ENCODE measurements at places on chromosomes 7 and 10.

GRCh38 chr7:77971726-77972125, 173.2 kb downstream of the PHTF2 start:
- DNase-seq = no peak

- DNase-seq = no peak
These were observed 54.5 kb upstream of the DDC start for GRCh38 chr7:50619684-50620083.

GRCh38 chr7:43808410-43808809, 49.9 kb downstream of the BLVRA start:
- DNase-seq = no peak

DNA sequence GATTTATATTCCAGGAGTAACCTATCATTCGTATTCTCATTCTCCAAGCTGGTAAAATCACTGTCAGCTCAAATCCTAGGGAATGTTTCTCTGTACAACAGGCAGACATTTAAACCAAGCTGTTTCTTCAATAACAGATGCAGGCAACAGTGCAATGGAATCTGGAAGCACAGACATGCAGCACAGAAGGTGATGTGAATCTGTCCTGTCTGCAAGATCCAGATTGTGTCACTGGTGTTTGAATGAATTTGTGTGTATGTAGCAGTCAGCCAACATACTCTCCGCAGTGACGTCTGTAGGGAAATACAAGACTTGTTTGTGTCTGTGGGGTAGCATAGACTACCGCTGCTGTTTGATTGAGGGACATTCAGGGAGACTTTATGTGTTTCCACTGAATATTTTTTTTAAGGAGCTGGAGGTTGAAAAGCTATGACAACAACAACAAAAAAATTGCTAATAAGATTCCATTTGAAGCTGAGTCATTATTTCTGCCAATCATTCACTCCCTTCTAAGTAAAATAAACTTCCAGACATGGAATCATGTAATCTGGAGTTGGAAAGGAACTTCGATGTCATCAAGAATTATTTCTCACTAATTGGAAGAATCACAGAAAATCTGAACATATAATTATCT, 122.9 kb upstream of the MYO3A start:
- no peak for DNase-seq

GRCh38 chr7:37047260-37047659, 323.0 kb upstream of the AOAH start:
- DNase-seq = no peak

DNA sequence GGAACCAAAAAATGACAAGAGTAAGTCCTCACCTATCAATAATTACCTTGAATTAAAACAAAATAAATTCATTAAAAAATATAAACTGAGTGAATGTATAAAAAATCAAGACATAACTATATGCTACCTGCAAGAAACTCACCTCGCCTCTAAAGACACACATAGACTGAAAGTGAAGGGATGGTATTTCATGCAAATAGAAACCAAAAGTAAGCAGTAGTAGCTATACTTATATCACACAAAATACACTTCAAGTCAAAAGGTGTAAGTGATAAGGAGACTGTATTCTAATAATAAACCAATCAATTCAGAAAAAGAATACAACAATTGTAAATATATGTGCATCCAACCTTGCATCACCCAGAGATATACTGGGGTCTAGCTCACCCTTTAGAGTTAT, 332.6 kb downstream of the SH2D4B start:
- DNase-seq = no peak

DNA sequence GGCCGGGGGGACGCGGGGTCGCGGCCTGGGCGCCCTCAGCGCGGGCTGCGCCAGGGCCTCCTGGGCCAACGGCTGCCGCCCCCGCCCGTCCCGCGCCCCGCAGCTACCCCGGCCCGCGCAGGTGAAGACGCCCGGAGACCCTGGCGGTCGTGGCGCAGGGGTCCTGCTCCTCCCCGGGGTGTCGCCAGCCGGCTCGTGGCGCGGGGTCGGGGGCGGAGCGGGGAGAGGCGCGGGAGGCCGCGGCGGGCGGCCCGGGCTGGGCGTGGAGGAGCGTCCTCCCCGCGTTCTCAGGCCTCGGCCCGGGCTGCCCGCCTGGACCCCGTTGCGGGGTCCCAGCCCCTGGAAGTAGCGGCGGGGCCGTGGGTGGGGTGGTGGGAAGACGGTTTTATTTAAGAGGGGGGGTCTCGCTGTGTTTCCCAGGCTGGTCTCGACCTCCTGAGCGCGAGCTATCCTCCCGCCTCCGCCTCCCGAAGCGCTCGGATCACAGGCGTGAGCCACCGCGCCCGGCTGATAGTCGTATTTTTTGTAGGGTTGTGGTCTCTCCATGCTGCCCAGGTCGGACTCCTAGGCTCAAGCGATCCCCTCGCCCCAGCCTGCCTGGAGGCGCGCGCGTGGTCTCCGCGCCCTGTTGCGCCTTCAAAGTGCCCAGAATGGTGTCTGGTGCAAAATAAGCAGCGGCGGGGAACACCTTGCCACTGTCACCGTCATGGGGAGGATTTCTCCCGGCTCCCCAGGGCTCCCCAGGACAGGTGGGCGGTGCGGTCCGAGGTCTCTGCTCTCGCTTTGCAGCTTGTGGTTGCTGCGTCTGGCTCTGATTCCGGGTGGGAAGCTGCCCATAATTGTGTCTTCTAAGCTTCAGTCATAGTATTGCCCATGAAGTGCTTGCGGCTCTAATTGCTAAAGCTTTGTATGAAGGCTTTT, 15.3 kb upstream of the SUN1 start:
- DNase-seq = peak; percentile 76

GRCh38 chr10:132675031-132675740, 110.8 kb downstream of the NKX6-2 start:
- DNase-seq = no peak

GRCh38 chr7:37097983-37098382, 350.7 kb downstream of the ELMO1 start:
- DNase-seq = no peak

- no peak for DNase-seq
These were observed 108.6 kb downstream of the PPP1R3A start for GRCh38 chr7:113810080-113810744.

GRCh38 chr10:71984809-71985388, 20.7 kb downstream of the CHST3 start:
- DNase-seq = no peak

- peak; percentile 78 for DNase-seq
These were observed 54.3 kb upstream of the KDM7A start for GRCh38 chr7:140230861-140231770.

DNA sequence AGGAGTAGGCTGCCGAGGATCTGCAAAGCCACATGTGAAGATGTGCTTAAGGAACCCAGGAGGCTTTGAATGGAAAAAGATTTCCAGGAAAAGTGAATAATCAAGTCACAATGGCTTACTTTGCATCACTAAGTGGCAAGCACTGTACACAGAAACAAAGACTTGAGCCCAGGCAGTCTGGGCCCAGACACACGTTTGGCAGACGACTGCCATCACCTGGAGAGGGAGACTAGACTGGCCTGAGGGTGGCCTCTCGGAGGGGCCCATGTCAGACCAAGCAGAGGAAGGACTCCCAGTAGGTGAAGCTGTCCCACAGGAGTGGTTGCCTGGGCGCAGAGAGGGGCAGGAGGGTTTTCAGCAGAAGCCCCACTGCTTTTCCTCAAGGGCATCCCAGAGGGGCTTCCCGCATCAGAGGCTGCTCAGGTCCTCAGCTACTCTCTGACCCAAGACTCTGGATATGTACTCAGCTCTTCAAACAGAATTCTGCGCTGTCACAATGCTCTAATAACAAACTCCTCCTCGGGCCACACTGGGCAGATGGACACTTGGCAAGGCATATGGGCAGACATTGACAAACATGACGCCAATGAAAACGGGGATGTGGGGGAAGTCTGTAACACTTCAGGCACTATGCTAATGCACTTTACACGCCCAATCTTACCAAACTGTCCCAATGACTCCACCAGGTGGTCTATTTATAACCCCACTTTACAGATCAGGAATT, 27.9 kb upstream of the FRAT2 start:
- DNase-seq = no peak

GRCh38 chr10:117647306-117647705, 104.8 kb downstream of the EMX2 start:
- DNase-seq = no peak

DNA sequence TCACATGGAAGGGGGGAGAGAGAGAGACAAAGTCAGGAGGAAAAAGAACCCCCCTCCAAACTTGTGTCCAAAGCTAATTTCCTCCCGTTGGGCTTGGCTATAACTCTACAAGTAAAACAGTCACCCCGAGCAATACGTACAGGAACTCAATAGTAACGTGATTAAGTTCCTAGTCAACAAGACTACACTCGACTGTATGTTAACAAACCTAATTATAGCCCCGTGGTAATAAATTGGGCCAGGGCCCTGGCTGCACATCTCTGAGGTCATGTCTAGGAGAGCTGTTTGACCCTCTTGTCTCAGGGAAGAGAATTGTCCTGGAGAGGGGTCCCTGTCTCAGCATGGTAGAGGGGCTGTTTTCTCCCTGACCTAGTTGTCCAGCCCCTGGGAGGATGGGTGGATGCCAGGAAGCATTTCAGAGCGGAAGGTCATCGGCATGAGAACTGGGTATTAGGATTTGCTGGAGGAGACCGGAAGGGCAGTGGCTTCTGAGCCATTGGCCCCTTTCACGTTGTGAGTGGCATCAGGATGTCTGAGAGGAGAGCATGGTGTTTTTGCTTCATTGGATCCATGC, 60.2 kb upstream of the COMTD1 start:
- no peak for DNase-seq

GRCh38 chr7:5528815-5529442, 105.3 kb upstream of the TNRC18 start:
- DNase-seq = no peak

DNA sequence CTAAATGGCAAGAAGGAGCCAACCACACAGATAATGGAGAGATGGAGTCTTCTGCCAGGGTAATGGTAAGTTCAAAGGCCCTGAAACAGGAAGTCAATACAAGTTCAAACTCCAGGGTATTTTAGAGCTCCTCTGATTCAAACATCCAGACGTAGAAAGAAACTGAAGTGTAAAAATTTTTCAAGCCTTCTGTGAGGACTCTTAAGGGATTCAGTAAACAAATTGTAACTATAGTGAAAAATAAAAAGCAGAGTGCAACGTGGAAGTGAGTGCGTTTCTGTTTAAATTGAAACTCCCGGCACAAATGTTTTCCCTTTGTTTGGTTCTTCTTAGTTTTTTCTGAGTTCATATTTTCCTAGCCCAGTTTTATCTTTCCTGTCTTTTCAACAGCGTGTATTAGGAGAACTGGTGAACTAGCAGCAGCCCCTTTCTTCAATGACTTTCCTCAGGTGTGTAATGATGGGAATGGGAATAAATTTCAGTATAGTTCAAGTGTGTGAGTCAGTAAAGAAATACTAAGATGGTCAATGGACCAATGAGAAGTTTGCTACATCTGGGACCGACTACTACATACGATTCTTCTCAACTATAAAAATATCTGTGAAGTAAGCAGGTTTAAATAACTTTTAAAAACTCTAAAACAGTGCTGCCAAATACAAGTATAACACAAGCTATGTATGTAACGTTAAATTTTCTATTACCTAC, 298.9 kb downstream of the CSTF2T start:
- no peak for DNase-seq

GRCh38 chr10:94310369-94310768, 52.4 kb downstream of the NOC3L start:
- DNase-seq = no peak

- no peak for DNase-seq
These were observed 254.6 kb downstream of the GRID1 start for GRCh38 chr10:86111902-86112545.

- DNase-seq = no peak
These were observed 138.6 kb downstream of the DIP2C start for GRCh38 chr10:550665-551372.

GRCh38 chr7:67380858-67381257, 384.2 kb downstream of the TYW1 start:
- DNase-seq = no peak

DNA sequence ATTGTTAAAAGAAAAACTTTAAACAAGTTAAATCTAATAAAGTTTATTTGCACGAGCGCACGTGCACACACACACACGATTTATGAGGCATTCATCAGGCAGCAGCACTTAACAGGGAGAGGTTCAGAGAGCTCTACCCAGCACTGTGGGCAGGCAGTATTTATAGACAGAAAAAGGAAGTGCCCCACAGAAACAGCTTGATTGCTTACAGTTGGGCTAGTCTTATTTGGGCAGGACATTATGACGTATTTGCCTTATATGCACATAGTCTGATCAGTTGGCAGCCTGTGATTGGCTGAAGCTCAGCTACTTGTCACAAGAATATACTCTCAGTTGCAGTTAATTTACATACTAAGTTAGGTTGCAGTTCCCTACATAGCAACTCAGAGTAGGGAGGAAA, 1.2 kb upstream of the SDHAF3 start:
- DNase-seq = no peak

- DNase-seq = peak; percentile 90
These were observed 109.8 kb downstream of the SH3PXD2A start for GRCh38 chr10:103745341-103746247.

DNA sequence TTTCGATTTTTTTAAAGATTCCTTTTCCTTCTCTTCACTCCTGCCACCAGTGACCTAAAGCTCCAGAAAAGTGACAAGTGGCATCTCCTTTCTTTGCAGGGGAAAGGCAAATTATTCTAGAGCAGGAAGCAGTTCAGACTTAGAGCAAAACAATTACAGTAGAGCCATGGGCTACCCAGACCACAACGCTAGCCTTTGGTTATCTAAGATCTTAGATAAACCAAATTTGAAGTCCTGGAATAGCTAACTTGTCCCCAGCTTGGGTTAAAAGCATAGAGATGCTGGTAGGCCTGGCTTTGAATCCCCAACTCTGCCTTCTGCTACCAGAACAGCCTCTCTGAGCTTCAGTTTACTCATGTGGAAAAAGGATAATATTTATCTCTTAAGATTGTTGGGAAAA, 38.4 kb downstream of the LGI1 start:
- no peak for DNase-seq

- DNase-seq = no peak
These were observed 99.6 kb downstream of the STRA8 start for GRCh38 chr7:135333200-135333599.

DNA sequence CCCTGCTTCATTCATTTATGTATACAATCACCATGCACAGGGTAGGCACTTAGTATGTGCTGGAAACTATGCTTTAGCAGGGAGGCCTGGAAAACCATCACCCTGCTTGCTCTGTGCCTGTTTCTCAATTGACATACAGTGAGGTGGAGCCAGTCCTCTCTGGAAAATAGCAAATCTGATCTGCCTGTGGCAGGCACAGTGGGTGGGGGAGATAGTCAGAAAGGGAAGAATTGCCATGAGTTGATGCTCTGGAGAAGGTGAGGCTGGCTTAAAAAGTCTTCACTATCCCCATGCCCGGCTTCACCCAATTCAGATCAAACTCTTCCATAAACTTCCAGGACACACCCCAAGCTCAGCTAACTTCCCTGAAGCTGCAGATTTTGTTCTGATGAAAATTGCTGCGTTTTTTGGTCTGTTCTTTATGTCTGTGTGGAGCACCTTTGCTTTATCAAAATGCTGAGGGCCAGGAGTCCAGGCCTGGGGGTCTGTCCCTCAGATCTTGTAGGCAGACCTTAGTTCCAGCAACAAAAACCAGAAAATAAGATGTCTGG, 84.8 kb downstream of the ANK3 start:
- DNase-seq = no peak
